ENCODE measurements at places on chromosomes 2 and 18. TPM values are rescaled to one million over a fixed set of nuclear protein-coding genes. Genes with fewer than 3 reads are reported as not detected.

Gene EPB41L3
- 0.52 TPM for total RNA-seq

Gene APOB
- not detected for total RNA-seq

Gene TCF23
- not detected for total RNA-seq

Gene SP110
- total RNA-seq = 5.6 TPM

Gene NYAP2
- not detected for total RNA-seq

Gene SPHKAP
- total RNA-seq = 0.02 TPM

Gene NGEF
- total RNA-seq = 12.8 TPM

Gene ABCG8
- not detected for total RNA-seq

Gene SLC9A4
- total RNA-seq = not detected

Gene MROH2A
- not detected for total RNA-seq

Gene ZNF516
- 2.3 TPM for total RNA-seq
